ENCODE measurements at places on chromosomes 4 and X.

DNA sequence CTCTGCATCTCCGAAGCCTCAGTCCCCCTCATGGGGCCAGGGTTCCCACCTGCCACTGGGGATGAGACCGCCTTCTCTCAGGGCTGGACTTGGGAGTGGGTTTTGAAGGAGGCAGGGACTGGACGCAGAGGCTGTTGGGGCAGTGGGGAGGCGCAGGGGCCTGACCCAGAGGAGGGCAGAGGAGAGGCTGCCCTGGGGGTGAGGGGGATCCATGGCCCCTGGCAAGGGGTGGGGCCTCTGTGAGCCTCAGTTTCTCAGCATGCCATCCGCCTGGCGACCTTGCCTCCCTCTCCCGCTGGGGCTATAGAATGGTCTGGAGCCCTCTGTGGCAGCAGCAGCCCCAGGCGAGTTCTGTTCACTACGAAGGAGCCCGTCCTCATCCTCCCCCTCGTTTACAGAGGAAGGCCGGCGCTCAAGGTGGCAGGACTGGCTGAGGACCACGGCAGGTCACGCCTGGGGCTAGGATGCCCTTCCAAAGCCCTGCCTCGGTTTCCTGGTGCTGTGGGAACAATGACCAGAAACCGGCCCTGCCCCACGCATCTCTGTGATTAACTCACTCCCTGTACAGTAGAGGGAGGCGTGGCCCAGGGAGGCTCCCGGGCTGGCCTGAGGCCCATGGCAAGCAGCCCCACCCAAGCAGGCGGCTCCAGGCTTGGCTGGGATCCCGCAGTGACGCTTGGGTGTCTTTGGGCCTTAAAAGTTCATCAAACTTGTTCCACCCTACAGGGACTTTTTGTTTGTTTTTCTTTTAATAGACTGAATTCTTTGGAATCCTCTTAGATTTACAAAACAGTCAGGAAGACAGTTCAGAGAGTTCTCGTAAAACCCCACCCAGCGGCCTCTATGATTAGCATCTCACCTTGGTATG is 16.0 kb upstream of the SH3TC1 start:
- DNase-seq, result no peak

GRCh38 chr4:28469387-28469786 is 1608.7 kb downstream of the STIM2 start:
- no peak for DNase-seq

DNA sequence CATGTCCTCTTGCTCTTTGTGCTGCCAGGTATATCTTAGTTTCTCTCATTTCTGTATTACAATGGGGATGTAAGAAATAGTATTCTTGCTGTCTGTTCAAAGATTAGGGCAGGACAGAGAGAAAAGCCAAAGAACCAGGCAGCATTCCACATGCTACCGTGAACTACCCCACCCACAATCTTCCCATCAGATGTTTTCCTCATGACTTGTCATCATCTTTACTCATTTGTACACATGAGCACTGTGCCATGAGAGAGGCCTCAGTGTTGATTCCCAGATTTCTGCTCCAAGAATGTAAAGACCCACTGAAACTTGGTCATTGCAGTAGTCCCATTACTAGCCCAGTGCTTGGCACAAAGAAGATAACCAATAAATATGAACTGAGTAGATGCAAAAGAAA is 354.6 kb upstream of the RASGEF1B start:
- no peak for DNase-seq

DNA sequence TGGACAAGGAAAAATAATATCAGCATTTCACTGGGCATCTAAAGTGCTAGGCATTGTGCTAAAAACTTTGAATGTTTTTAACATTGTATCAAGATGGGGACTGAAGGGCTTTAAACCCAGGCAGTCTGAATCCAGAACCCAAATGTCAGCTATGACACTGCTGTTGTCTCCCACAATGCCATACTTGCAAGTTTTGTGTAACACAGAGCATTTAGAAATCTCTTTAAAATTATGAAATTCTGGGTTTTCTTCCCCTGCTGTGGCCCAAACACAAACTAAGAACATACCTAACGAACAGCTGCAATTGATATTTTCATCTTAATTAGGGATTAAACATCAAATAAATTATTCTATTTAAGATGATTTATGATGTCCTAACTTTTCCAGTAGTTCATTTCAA is 66.8 kb upstream of the LSM6 start:
- no peak for DNase-seq

DNA sequence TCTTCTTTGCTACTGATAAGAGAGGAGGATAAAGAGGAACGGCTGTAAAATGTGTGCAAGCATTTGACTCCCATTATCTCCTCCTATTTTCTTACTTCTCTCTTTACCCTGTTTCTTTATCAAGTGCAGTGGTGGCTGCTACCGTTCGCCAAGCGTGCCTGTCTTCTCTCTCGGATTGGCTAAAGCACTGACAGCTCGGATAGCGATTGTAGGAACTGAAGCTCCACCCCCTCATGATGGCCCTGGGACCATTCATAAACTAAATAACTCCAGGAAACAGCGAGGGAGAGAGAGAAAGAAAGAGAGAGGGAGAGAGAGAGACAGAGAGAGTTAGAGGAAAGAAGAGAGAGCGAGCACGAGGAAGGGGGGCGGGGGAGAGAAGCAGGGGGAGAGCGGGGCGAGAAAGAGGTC is 305 bp upstream of the MAB21L2 start:
- DNase-seq, result no peak

DNA sequence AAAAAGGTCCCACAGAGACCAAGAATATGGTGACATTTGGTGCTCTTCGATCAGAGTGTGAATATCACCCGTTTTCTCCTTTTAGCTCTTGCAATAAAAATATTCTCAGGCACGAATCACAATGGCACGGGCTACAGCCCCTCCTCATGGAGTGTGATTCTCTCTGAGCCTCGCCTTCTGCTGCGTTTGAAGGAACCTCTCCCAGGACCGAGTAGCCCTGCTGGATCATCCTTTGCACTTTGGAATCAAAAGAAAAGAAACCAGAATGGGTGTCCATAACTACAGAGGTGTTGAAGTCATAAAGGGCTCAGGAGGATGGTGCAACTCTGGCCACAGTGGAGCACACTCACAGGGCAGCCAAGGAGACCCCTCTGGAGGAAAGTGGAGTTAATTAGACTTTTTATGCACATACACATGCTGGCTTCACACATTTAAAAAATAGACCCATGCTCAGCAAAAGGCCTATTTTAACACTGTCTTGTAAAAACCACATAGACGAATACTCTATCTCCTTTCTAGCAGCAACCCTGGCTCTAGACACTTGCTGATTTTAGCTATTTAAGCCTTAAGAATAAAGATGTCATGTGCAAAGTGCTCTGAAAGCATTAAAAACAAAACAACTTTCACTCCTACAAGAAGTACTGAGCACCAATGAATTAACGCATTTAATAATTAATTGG is 19.1 kb downstream of the MAML3 start:
- no peak for DNase-seq

Measured in D721Med (cell line).